G401 (cell line): ENCODE measurements at places on chromosomes 16 and 17. TPM values are rescaled to one million over a fixed set of nuclear protein-coding genes. Genes with fewer than 3 reads are reported as not detected.

The C17orf78 gene
- total RNA-seq: not detected in 2 replicates

The AANAT gene
- total RNA-seq: not detected in 2 replicates

The TP53TG3B gene
- total RNA-seq: not detected in 2 replicates

GRCh38 chr17:7982666-7983065 lies 19.7 kb upstream of the GUCY2D start:
- no peak for DNase-seq

DNA sequence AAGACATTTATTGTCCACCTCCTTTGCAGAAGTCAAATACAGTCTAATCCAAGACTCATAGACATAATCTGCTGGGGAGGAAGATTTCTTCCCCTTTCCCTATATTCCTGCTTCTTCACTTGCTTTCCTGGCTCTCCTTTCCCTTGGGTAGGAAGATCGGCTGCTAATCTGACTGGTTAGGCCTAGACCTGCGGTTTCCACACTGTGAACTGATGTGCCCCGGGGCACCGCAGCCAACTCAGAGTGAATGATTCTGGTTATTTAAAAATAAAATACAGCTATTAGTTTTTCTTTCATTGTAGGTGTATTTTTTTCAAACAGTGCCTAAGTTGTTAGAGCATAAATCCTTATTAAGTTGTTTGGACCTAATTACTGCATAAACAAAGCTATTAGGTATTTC lies 78.9 kb downstream of the DNAH3 start:
- DNase-seq: no peak

GRCh38 chr16:6880263-6880662 lies 452.4 kb upstream of the RBFOX1 start:
- no peak for DNase-seq

DNA sequence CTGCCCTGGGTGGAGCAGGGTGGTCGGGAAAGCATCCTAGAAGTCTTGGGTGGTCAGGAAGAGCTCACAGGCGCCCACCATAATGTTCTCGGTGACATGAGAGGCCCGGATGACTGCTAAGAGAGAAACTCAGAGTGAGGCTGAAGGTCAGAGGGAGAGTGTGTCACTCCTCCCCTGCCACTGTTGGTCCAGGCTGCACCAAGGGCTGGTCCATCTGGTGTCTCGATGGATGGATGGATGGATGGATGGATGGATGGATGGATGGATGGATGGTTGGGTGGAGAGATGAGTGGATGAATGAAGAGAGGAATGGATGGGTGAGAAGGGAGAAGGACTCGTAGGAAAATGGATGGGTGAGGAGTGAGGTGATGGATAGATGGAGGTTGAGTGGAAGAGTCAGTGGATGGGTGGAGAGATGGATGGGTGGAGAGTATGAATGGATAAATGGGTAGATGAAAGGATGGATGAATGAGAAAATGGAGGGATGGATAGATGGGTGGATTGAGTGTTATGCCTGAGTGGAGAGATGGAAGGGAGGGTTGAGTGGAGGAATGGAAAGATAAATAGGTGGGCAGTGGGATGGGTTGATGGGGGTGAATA lies 43.0 kb downstream of the BEAN1 start:
- no peak for DNase-seq

GRCh38 chr17:44268709-44269534 lies 987 bp upstream of the SLC4A1 start:
- DNase-seq: no peak

GRCh38 chr16:4376126-4376892 lies 4.7 kb downstream of the VASN start:
- DNase-seq: peak; percentile 81

DNA sequence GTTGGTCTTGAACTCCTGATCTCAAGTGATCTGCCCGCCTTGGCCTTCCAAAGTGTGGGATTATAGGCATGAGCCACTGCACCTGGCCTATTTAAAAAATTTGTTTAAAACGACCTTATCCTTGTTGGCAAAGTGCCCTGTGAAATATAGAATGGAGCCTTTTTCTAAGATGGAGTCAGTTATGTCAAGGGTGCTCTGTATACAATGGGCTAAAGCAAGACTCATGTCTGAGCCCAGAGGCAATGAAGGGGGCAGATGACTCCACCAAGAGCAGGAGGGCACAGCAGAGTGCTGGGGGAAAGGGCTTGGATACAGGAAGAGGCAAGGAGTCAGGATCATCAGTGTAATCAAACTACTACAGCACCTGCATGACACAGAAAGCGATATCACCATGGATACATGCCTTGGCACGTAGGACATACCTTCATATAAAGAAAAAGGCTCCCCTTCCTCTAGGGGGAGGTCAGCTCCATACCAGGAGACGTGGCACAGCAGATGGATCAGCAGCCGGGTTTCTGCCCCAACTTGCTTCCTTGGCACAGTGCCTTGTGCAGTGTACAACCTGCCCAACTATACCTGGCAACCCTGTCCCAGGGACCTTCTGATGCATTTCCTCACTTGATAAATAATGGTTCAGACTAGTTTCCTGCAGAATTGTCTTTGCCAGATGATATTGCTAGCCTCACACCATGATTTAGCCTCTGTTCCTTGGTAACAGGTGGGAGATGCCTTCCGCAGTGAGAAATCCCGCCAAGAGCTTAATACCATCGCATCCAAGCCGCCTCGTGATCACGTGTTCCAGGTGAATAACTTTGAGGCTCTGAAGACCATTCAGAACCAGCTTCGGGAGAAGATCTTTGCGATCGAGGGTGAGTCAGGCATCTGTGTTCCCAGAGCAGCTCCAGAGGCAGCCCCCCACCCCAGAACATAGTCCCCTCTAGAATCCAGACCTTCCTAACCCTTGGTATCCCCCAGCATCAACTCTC lies 15.3 kb downstream of the ITGAM start:
- peak; percentile 81 for DNase-seq

DNA sequence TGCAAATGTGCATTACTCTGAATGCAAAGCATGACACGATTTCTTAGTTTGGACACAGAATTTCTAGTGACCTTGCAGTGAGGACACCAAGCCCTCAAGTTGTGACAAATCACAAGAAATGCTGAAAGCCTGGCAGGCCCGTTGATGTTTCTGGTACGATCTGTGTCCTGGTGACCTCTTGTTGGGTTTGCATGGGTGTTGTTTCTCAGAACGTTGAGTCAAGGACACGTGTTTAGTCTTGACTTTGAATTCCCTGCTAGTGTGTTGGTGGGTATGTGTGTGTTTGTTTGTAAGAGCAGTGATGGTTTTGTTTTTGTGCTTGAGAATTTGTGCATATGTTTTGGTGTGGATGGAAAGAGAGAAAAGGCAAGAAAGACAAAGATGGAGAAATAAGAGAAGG lies 37.8 kb upstream of the MAF start:
- DNase-seq: no peak

DNA sequence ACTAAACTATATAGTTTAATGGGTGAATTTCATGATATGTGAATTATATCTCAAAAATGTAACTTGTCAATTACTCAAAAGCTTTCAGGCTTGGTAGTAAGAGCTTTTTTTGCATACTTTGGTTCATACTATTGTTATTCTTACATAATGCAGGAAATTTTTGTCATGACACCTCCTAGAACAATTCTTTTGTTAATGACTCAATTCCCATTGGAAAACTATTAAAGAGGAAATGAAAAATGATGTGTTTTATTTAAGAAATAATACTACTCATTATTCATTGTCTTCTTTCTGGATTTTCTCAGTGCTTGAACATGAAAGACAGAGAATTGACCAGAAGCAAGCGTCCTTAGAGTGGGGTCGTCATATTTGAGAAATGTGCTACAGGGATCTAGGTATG lies 196.4 kb upstream of the KCNJ16 start:
- DNase-seq: no peak

- peak; percentile 62 for DNase-seq
Measured at GRCh38 chr17:34542700-34543336, 36.6 kb upstream of the TMEM132E start.

DNA sequence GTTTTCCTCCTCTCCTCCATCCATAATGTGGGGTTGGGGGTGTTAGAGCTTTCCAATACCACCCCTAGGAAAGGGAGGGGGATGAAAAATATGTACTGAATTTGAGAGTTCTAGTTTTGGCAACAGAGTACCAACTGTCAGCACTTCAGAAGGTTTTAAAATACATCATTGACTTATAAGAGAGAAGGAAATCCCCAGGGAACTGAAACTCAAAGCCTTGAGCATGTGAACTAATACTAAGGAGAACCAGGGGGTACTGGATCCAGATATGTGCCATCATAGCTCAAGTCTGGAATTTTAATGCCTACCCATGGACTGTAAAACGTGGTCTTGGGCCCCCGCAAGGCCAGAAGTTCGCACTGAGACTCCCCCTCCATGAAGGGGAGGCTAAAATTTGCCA lies 15.8 kb downstream of the CACNG5 start:
- DNase-seq: no peak
